ENCODE measurements at places on chromosomes 16 and 17. TPM values are rescaled to one million over a fixed set of nuclear protein-coding genes. Genes with fewer than 3 reads are reported as not detected.

The OTOA gene
- not detected for total RNA-seq

The ABCA8 gene
- 235 TPM for total RNA-seq

The DOC2A gene
- total RNA-seq, result 0.44 TPM

The NSRP1 gene
- 34.7 TPM for total RNA-seq

The SSTR5 gene
- not detected for total RNA-seq

The SCNN1G gene
- total RNA-seq, result not detected

The CD300C gene
- 1.8 TPM for total RNA-seq

The SPECC1 gene
- total RNA-seq, result 139 TPM

The FAM83G gene
- total RNA-seq, result 1.3 TPM

The PALB2 gene
- total RNA-seq, result 19.0 TPM

The KRTAP4-4 gene
- not detected for total RNA-seq

- no peak for DNase-seq
These were observed 3.2 kb downstream of the DLG4 start for GRCh38 chr17:7216242-7217112.

GRCh38 chr17:81324177-81324850 lies 29.2 kb upstream of the SLC38A10 start:
- no peak for DNase-seq

- DNase-seq, result no peak
These were observed 13.0 kb downstream of the ACSF3 start for GRCh38 chr16:89106533-89107202.

DNA sequence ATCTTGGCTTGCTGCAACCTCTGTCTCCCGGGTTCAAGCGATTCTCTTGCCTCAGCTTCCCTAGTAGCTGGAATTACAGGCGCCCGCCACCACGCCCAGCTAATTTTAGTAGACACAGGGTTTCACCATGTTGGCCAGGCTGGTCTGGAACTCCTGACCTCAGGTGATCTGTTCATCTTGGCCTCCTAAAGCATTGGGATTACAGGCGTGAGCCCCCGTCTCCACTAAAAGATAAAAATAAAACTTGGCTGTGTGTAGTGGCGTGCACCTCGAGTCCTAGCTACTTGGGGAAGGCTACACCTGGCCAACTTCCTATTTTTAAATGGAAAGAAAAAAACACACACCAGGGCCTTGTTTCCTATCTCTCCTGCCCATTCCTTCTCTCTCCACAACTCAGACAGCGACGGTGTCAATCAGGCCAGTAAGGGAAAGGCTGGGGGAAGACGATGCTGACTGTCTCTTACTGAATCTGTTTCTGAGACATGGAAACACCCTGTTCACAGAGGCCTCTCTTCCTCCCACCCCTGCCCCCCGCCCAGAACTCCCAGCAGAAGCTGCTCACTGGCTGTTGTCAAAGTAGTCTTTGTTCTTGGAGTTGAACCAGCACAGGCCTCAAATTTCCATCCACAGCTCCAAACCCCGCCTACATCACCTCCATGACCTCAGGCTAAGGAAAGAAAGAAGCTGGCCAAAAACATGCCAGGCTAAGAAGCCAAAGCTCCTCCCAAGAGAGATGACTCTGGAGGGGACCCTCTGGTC lies 96.6 kb downstream of the NXN start:
- peak; percentile 75 for DNase-seq

GRCh38 chr17:78184868-78185267 lies 2.0 kb downstream of the TK1 start:
- DNase-seq, result no peak

GRCh38 chr17:42174126-42174783 lies 6.7 kb downstream of the KCNH4 start:
- DNase-seq, result no peak

GRCh38 chr17:41322094-41322902 lies 6.8 kb upstream of the KRTAP17-1 start:
- DNase-seq, result peak; percentile 10

- peak; percentile 57 for DNase-seq
These were observed 951 bp upstream of the GPRC5C start for GRCh38 chr17:74430706-74431567.

DNA sequence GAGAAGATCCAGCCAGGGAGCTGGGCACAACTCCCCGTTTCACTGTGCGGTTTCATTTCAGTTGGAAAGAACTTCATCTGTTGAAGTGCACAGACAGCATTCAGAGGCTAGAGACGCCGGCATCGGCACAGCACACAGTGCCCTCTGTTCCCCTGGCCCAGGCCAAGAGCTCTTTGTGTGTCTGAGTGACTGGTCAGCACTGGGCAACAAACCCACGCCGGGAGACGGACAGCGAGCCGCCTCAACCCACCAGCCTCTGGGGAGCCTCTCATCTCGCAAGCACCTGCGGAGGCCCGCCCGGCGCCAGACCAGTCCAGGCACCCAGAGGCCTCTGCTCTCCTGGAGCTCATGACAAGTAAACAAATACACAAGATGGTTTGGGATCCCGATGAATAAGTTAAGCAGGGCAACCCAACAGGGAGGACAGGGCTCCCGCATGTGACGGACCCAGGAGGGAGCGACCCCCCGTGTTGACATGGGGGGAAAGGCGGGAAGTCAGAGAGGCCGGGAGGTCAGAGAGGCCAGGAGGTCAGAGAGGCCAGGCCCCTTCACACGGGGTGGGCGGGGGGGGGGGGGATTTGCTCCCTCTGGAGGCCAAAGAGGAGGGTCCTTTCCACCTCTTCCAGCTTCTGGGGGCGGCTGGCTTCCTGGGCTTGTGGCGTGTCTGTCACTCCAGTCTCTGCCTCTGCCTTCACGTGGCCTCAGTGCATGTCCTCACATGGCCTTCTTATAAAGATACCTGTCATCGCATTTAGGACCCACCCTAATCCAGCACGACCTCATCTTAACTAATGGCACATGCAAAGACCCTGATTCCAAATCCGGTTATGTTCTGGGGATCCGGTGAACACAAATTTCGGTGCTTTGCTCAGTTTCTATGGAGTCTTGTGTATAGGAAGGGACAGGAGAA lies 25.8 kb upstream of the KLHDC4 start:
- no peak for DNase-seq

- DNase-seq, result no peak
These were observed 15.7 kb upstream of the CCL1 start for GRCh38 chr17:34378664-34379101.

- no peak for DNase-seq
These were observed 453.3 kb downstream of the KCNJ2 start for GRCh38 chr17:70622368-70623260.

- DNase-seq, result no peak
These were observed at the start of gene ABCC1 for GRCh38 chr16:15949210-15950160. ABCC1 (plus strand) TSS chr16:15949616; CDS start chr16:15949752, 136 bp downstream.

DNA sequence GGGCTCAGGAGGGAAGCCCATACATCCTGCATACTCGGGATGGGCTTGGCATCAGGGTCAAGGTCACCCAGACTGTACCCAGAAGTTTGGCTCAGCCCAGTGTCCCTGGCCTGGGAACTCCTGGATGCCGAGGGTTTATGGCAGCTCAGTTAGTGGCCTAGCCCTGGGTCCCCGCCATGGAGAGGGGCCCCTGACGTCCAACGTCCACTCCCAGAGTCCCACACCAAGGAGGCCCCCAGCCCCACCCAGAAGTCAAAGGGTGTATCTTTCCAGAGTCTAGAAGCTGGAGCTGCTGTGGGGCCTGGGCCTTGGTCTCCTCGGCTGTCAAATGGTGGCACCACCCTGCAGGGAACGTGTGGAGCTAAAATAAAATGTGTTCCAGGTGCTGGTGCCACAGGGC lies 76.4 kb downstream of the SREBF1 start:
- no peak for DNase-seq

- DNase-seq, result no peak
These were observed 20.3 kb downstream of the COX4I1 start for GRCh38 chr16:85819771-85820170.

GRCh38 chr17:59547131-59547915 lies 18.1 kb upstream of the DHX40 start:
- no peak for DNase-seq

DNA sequence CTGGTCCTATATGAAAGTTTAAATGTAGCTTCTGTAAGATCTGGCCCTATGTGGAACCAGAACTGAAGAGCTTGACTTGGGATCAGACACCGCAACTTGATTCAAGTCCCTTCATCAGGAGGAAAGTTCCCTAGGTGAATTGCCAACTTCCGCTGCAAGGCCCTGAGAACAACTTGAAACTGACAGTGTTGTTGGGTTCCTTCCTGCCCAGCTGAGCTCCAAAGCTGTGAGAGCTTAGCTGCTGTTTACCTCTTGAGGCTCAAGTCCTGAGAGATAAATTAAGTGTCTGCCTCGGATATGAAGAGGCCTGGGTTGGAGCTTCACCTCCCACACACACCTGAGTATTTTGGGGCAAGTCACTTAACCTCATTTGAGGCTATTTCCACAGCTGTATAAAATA lies 44.7 kb downstream of the REXO5 start:
- no peak for DNase-seq

GRCh38 chr16:88549671-88550245 lies 20.4 kb upstream of the ZC3H18 start:
- DNase-seq, result no peak

GRCh38 chr17:75024686-75025397 lies 12.4 kb downstream of the MRPL58 start:
- DNase-seq, result no peak

- no peak for DNase-seq
These were observed 27.7 kb downstream of the TNS4 start for GRCh38 chr17:40473573-40474365.

- no peak for DNase-seq
These were observed 6.3 kb downstream of the CDH5 start for GRCh38 chr16:66372898-66373155.

- DNase-seq, result no peak
These were observed 20.8 kb downstream of the ABCC1 start for GRCh38 chr16:15970202-15970601.

GRCh38 chr16:12511308-12511707 lies 292.4 kb downstream of the CPPED1 start:
- no peak for DNase-seq

DNA sequence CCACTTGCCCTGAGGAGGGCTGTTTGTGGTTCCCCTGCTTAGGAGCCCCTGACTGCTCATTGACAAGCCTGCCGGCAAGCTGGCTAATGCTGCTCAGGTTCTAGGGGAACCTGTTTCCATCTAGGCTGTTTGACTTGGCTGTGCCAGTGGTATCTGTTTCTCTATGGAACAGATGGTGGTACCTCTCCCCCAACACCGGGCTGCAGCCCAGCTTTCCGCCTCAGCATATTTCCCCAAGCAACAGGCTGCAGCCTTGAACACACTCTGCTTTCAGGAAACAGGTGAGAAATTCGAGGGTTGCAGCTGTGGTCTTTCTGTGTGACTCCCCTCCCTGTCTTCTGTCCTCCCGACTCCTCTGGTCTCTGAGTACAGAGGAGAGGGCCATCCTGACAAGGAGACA lies 132.3 kb downstream of the TMEM132E start:
- DNase-seq, result no peak

GRCh38 chr16:15055141-15056053 lies 477 bp downstream of the NTAN1 start:
- no peak for DNase-seq

- no peak for DNase-seq
These were observed 16.7 kb downstream of the ANKRD40 start for GRCh38 chr17:50690887-50691549.

- no peak for DNase-seq
These were observed 69.3 kb upstream of the MED13 start for GRCh38 chr17:62134397-62134796.

GRCh38 chr17:16005636-16006035 lies 6.0 kb downstream of the TTC19 start:
- no peak for DNase-seq
